ENCODE measurements at places on chromosomes 7 and 10. TPM values are rescaled to one million over a fixed set of nuclear protein-coding genes. Genes with fewer than 3 reads are reported as not detected.

Gene GET4
- 15.4 TPM for polyA plus RNA-seq

Gene MMRN2
- not detected for polyA plus RNA-seq

Gene PDK4
- polyA plus RNA-seq = 1.3 TPM

Gene SLC26A5
- not detected for polyA plus RNA-seq

Gene UPK3BL1
- polyA plus RNA-seq = 16.1 TPM

Gene WAPL
- polyA plus RNA-seq = 31.3 TPM

Gene GRM3
- 0.05 TPM for polyA plus RNA-seq

Gene VGF
- not detected for polyA plus RNA-seq

Gene NCF1
- polyA plus RNA-seq = 301 TPM

Gene OPN4
- not detected for polyA plus RNA-seq

DNA sequence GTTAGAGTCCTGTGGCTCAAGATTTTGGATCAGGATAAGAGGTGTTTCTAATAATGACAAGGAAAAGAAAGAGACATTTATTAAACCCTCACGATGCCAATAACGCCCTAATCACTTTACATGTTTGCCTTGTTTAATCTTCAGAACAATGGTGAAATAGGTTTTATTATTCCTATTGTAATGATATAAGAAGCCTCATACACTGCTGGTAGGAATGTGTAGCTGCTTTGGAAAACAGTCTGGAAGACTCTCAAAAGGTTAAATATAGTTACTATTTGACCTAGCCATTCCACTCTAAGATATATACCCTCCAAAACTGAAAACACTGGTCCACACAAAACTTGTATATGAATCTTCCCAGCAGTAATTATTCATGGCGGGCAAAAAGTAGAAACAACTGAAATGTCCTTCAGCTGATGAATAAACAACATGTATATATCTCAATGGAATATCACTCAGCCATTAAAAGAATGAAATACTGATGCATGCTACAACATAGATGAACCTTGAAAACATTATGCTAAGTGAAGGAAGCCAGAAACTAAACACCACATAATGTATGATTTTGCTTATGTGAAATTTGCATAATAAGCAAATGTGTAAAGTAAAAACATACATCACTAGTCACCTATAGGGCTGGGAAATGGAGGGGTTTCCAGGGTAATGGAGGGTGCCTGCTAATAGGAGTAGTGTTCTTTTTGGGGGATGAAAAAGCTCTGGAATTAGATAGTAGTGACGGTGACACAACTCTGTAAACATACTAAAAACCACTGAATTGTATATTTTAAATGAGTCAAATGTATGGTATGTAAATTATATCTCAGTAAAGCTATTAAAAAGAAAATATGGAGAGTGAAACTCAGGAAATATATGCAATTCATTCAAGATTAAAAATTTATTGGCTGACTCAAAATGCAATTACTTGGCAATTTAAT lies 76.9 kb upstream of the ANK3 start:
- H3K4me1 ChIP-seq = peaks cover 10% of the 10 kb centered on the region
- H3K4me3 ChIP-seq = no peak overlapping the region
- no peak overlapping the region for H3K27ac ChIP-seq
- no peak for DNase-seq
- no peaks in the 10 kb centered on the region for H3K27me3 ChIP-seq

- H3K36me3 ChIP-seq = peaks cover 33% of the 10 kb centered on the region
- no peak for DNase-seq
- H3K4me3 ChIP-seq = no peak overlapping the region
- no peaks in the 10 kb centered on the region for H3K27me3 ChIP-seq
- H3K4me1 ChIP-seq = no peaks in the 10 kb centered on the region
Measured at GRCh38 chr10:49831352-49832035, 69.4 kb upstream of the OGDHL start.

GRCh38 chr7:103856929-103857328 lies 132.5 kb downstream of the RELN start:
- H3K36me3 ChIP-seq = no peaks in the 10 kb centered on the region
- DNase-seq = no peak
- H3K27me3 ChIP-seq = no peaks in the 10 kb centered on the region
- no peak overlapping the region for H3K27ac ChIP-seq

GRCh38 chr7:1385809-1386622 lies 73.3 kb downstream of the MICALL2 start:
- H3K4me1 ChIP-seq = no peaks in the 10 kb centered on the region
- no peak overlapping the region for H3K27ac ChIP-seq
- no peak for DNase-seq
- H3K27me3 ChIP-seq = peaks cover 16% of the 10 kb centered on the region
- H3K4me3 ChIP-seq = no peak overlapping the region
- peaks cover 6% of the 10 kb centered on the region for H3K36me3 ChIP-seq

DNA sequence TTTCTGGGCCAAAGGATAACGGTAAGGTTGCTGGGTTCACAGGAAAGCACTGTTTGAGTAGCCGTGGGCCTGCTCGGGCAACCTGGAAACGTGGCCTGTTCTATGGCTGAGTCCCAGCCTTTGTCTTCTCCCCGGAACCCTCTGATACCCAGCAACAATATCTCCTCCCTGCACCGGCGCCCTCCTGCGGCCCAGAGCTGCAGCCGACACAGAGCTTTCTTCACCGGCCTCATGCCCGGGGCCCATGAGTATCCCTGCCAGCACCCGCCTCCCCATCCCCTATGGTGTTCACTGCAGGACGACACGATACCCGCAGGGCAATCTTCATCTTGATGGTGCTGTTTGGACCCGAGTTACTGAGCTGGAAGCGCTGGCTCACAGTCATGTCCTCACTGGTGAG lies 38.6 kb upstream of the NCAPG2 start:
- no peak for DNase-seq
- no peaks in the 10 kb centered on the region for H3K4me1 ChIP-seq
- H3K36me3 ChIP-seq = peaks cover 29% of the 10 kb centered on the region

- H3K27ac ChIP-seq = no peak overlapping the region
- no peak overlapping the region for H3K4me3 ChIP-seq
- no peak for DNase-seq
- peaks cover 8% of the 10 kb centered on the region for H3K36me3 ChIP-seq
Measured at GRCh38 chr10:125409756-125410155, 249.4 kb upstream of the CTBP2 start.

DNA sequence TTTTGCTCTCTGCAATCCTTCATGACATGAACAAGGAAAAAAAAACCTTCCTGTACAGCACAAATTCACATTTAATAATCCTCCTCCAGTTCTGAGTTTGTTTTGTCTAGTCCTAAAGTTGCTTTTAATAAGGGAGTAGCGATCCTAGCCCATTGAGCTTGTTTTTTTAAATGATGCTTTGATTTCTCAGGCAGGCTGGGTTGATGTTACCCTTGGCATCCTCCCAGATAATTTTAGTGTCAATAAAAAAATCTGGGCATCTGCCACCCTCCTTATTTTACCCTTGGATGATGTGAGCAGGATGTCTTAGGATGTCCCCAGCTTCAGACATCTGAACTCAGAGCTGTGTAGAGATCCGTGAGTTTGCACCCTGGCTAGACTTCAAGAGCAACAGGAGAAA lies 33.9 kb upstream of the PROSER2 start:
- no peaks in the 10 kb centered on the region for H3K4me1 ChIP-seq
- no peak overlapping the region for H3K4me3 ChIP-seq
- no peak overlapping the region for H3K27ac ChIP-seq
- peaks cover 7% of the 10 kb centered on the region for H3K27me3 ChIP-seq
- no peaks in the 10 kb centered on the region for H3K36me3 ChIP-seq

GRCh38 chr10:86100581-86101061 lies 266.0 kb downstream of the GRID1 start:
- H3K4me1 ChIP-seq = no peaks in the 10 kb centered on the region
- H3K4me3 ChIP-seq = no peak overlapping the region
- DNase-seq = no peak
- H3K36me3 ChIP-seq = no peaks in the 10 kb centered on the region

GRCh38 chr7:132230462-132230861 lies 345.8 kb downstream of the PLXNA4 start:
- DNase-seq = no peak
- H3K27ac ChIP-seq = no peak overlapping the region
- no peak overlapping the region for H3K4me3 ChIP-seq
- H3K27me3 ChIP-seq = peaks cover 11% of the 10 kb centered on the region
- H3K4me1 ChIP-seq = no peaks in the 10 kb centered on the region

- H3K4me1 ChIP-seq = no peaks in the 10 kb centered on the region
- no peaks in the 10 kb centered on the region for H3K36me3 ChIP-seq
- H3K27ac ChIP-seq = no peak overlapping the region
- no peak overlapping the region for H3K4me3 ChIP-seq
- DNase-seq = no peak
Measured at GRCh38 chr10:132487241-132488135, 50.1 kb upstream of the INPP5A start.

- peaks cover 15% of the 10 kb centered on the region for H3K4me1 ChIP-seq
- no peaks in the 10 kb centered on the region for H3K27me3 ChIP-seq
- no peak for DNase-seq
- no peak overlapping the region for H3K27ac ChIP-seq
- no peaks in the 10 kb centered on the region for H3K36me3 ChIP-seq
- H3K4me3 ChIP-seq = peak overlapping the region; percentile 54
Measured at GRCh38 chr10:13795653-13796555, 209.1 kb downstream of the PRPF18 start.

GRCh38 chr10:5442065-5442989 lies 30.0 kb downstream of the NET1 start:
- no peaks in the 10 kb centered on the region for H3K27me3 ChIP-seq
- DNase-seq = peak; percentile 28
- peaks cover 14% of the 10 kb centered on the region for H3K4me1 ChIP-seq
- no peaks in the 10 kb centered on the region for H3K36me3 ChIP-seq

DNA sequence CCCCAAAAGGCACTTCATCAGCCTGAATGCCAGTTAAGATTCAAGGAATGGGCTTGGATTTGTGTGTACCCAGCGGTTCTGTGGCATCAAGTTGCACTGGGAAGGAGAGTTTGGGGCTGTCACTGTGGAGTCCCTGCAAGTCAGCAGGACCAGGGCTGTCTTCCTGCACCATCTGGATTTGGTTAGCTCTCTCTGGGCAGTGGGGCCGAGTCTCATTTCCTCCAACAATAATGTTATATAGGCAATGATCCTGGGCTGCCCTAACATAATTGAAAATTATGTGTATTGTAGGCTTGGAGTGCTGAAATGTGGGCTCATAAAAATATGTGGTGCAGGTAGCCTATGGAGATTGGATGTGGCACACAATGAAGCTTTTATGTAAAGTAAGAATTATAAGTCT lies 87.2 kb downstream of the TCF7L2 start:
- no peak for DNase-seq
